Liver (tissue), 10 donors: ENCODE measurements at places on chromosomes 11 and 22.

DNA sequence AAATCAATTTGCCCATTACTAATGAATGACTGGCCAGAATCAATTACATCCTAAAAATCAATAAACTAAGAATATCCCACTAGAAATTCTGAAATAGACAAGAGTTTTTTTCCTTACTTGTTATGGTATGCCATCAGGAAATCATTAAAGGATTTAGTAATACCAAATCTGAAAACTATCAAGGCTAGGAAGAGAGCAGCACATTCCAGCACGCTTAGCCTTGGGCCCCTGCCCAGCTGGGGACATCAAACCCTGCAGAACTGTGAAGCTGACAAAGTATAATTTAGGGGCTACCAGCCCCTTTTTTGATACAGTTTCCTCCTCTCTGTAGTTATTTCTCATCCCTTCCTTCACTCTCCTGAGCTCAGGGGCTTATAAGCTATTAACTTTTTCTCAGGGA lies 247.8 kb upstream of the ZC3H12C start:
- DNase-seq: no peak

DNA sequence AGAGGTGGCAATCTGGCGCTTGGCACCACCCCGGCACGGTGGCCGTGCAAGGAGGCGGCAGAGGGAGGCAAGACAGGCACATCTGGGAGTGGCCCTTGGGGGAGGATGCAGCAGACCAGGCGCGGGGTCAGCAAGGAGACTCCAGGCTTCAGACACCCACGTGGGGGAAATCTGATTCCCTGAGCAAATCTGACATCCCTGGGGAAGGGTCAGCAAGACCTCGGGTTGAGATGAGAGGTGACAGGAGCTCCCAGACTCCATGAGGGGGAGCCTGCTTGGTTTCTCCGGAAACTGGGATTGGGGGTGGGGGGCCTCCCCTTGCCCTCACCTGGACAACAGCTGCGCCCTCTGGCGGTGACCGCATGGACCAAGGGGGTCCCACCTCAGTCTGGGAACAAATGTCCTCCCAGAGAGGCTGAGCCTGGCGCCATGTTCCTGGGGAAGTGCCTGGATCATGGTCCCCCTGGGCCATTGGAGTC lies 4.0 kb upstream of the RCOR2 start:
- no peak for DNase-seq

DNA sequence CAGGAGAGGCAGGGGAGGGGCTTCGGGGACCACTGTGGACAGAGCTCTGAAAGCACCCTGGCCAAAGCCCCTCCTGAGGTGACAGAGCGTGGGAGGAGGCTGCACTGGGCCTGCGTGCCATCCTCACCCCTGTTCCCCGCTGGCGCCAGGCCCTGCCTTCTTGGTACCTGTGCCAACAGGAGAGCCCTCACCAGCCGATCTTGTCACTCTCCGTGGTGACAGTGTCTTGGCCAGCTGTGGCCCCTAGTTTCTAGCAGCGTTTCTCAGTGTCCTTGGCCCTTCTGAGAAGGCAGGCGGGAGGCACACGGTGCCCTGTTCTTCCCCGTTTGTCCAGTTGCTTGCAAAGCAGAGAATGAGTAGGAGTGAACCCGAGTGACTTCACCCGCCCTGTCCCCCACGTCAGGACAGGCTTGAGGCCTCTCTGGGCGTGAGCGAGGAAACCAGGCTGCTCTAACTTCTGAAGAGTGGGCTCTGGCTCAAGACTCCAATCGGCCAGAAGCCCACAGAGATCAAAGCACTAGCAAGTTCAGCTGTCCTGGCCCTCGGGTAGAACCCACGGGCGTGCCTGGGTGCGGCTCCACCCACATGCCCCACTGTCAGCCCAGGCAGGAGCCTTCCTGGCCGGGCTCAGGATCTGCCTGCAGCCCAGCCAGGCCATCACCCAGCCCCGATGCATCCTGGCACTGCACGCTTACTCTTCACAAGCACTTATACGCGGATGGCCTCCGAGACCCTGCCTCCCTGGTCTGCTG lies 60.2 kb upstream of the EMID1 start:
- DNase-seq: peak; percentile 33

DNA sequence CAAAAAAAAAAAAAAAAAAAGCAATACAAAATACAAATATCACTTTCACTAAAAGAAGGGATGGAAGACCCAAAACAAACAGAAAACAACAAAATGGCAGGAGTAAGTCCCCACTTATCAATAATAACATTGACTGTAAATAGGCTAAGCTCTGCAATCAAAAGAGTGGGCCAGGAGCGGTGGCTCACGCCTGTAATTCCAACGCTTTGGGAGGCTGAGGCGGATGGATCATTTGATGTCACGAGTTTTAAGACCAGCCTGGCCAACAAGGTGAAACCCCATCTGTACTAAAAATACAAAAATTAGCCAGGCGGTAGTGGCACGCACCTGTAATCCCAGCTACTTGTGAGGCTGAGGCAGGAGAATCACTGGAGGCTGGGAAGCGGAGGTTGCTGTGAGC lies 9.8 kb upstream of the PPP6R3 start:
- no peak for DNase-seq

DNA sequence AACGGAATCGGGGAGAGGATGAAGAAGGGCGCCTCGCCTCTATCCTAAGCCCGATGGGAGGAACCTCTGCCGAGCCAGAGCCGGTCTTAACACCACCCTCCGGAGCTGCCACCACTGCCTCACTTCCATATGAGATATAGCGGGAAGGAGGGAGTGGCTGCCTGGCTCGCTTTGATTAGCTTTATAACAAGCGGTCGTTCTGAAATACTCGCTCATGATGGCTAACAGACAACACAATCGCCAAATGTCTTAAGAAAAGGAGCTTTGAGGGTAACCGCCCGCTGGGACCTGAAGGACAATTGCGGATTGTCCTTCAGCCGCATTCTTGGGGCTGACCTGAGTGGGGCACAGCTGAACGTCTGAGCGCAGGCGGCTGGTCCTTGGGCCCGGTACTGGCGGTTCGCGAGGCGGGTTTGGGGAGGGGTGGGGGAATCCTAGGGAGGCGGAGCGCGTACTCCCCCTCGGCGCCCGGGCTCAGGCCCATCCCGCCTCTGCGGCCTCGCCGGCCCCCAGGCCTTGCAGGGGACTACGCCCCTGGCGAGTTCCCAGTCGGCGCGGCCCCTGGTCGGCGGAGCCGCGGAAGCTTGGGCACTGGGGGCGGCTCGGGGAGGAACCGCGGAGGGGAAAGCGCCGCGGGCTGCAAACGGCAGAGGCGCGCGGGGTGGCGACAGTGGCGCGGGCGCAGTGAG lies at the start of gene PLAAT5:
TSS of gene PLAAT5 (minus strand) at position 617 of the 689 bp plus-strand sequence. CDS start at position 484, 133 bp downstream.
- DNase-seq: peak; percentile 63

GRCh38 chr22:20141186-20142077 lies 9.4 kb downstream of the CCDC188 start:
- no peak for DNase-seq

DNA sequence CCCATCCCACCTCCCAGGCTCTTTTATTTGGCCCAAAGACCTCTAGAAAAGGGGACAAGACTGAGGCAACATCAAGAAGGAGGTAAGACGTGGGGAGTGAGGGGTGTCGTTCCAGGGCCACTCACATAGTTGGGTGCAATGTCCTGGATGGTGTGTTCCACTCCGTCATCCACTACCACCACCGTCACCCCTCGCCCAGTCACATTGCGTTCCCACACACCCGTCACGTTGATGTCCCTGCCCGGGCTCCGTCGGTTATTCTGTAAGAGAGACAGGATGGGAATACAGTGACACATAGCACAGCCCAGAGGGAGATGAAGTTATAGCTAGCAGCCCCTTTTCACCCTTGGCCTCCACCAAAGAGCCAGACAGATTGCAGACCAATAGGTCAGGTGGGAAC lies 3.8 kb downstream of the PCSK7 start:
- no peak for DNase-seq

GRCh38 chr11:71446942-71447688 lies 1.1 kb downstream of the DHCR7 start:
- no peak for DNase-seq

- DNase-seq: no peak
Observed at GRCh38 chr11:76795936-76796441, 12.8 kb downstream of the TSKU start.

- peak; percentile 34 for DNase-seq
Observed at GRCh38 chr11:108592591-108593213, 866 bp downstream of the EXPH5 start.

GRCh38 chr11:111416231-111416960 lies 37.3 kb upstream of the POU2AF1 start:
- no peak for DNase-seq

DNA sequence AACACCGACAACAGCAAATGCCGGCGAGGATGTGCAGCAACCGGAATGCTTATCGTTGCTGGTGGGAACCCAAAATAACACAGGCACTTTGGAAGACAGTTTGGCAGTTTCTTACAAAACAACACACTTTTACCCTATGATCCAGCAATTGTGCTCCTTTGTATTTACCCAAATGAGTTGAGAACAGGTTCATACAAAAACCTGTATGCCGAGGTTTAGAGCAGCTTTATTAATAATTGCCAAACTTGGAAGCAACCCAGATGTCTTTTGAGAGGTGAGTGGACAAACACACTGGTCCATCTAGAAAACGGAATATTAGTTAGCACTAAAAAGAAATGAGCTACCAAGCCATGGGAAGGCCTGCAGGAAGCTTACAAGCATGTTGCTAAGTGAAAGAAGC lies 118.9 kb downstream of the CTTN start:
- DNase-seq: no peak

DNA sequence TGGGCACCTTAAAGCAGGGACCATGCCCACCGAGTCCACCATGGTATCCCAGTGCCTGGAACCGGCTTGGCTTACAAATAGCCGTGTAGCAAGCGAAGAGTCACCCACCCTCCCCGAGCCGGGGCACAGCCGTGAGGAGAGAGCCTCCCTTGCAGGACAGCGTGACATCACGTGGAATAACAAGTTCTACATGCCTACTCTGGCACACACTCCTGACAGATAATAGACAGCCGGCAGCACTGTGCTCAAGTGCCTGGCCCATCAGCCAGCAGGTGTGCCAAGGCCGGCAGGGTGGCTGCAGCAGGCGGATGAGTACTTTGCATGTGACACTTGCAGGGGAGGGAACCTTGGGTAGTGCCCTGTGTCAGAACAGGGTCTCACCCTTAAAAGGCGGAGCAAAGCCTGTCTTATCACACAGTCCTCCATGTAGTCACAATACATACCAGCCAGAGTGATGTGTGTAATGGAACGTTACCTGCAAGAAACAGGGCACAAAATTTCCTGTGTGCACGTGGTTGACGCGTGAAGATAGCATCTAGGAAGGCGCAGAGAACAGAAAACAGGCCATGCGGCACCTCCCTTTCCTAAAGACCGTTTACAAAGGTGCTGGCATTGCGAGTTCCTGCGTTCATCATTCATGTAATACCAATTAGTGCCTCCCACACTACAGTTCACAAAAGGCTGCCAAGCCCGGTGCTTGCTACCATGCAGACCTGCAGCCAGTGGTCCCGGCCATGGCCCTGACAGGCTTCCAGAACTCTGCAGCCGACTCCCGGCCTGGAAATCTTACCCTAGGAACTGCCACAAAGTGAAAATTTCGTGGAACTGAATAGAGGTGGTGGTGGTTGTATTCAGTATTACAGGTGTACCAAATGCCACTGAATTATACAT lies 16.4 kb downstream of the TOM1 start:
- DNase-seq: no peak

- no peak for DNase-seq
Observed at GRCh38 chr11:129960216-129961214, 42.1 kb downstream of the PRDM10 start.

DNA sequence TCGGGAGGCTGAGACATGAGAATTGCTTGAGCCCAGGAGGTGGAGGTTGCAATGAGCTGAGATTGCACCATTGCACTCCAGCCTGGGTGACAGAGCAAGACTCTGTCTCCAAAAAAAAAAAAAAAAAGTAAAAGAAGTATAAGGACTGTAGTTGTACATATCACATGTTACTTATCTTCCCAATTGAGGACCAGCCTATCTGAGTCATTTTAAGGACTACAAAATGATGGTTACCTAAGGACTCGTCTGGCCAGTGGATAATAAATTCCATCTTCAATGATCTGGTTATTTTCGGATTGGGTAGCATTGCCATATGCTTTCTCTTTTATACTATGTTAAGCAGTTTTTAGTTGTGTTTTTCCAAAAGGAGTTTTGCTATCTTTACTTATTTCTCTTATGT lies 55.3 kb downstream of the PPFIA1 start:
- no peak for DNase-seq

DNA sequence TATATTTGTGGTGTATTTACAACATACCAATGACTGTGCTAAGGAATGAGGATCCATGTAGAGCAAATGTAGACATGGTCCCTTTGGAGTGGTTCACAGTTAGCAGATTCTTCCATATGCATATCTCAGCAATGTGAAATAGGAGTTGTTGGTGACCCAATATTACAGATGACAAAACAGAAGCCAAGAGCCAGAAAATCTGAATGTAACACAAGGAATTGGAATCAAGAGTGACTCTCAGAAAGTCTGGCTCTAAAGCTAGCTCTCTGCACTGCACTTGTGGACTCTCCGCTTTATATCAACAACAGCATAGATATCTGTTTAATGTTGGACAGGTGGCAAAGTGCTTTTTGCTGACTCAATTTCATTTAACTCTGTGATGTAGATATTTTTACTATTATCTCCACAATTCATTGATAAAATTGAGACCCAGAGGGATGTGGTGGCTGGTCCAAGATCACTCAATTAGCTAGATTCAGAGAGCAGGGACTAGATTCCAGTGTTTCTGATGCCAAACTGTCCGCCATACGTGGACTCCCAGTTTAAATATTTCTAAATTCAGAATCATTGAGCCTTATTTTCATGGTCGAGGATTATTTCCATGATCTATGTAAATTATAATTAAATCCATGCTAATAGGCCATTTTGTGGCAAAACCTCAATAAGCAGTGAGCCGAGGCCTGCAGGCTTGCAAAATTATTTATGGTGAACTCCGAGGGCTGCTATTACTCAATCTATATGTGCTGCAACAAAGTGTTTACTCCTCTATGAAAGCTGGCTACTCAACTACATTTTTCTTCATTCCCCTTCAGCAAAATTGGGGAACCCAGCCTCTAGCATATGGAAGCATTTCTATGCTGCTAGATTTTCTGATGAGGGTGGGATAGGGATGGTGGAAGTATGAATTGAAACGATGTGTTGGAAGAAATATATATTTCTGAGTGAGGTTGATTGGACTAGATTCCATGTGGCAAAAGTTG lies 21.1 kb upstream of the TENM4 start:
- DNase-seq: no peak

DNA sequence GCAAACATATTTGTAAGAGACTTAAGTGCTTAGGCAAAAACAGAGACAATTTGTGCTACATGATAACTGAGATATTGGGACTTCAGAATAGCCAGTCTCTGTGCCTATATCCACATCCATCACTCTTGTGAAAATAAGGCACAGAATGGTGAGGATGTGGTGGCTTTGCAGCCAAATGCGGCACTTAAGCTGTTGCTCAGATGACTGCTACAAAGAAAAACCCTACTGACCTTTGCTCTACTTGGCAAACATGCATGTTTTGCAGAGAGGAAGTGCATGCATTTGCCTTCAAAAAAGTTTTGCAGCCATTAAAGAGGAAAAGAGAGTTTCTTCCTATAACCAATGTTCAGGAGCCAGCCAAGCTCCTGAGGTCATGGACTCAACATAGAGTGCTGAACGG lies 675.0 kb upstream of the KIRREL3 start:
- DNase-seq: no peak
